SK-MEL-5 (cell line): ENCODE measurements at places on chromosomes 16 and 17. TPM values are rescaled to one million over a fixed set of nuclear protein-coding genes. Genes with fewer than 3 reads are reported as not detected.
A peak's percentile ranks its signal among the peaks of the same experiment; 100 is the strongest.

DNA sequence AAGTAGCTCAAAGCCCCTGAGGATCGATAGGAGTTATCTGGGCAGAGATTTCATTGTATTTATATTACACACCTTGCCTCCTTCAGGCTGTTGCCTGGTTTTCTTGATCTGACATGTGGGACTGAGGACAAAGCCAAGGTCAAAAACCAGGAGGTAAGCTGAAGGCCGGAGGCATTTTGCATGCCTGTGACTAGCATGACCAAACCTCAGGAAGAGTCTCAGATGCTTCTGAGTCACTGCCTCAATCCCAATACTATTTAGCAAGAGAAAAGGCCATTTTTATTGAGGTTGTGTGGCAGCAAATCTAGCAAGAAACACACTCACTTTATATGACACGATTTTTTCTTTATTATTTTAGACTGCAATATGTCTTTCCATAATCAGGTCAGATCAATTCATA is 968.1 kb downstream of the CDH11 start:
- peak; percentile 76 for DNase-seq

- DNase-seq = no peak
Observed at GRCh38 chr17:82300228-82300627, 17.2 kb downstream of the CD7 start.

DNA sequence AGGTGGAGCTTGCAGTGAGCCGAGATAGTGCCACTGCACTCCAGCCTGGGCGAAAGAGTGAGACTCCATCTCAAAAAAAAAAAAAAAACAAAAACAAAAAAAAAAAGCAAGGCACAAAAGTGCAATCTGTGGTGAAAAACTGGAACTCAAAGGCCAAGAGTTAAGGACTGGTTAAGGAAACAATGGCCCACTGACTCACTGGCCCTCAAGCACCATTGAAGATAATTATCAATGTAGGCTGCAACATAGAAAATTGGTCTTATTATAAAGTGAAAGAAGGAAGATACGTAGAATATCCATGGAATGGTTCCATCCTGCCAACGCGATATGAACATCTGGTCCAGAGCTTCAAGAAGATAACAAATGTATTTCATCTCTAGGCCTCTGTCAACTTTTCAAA is 444.2 kb downstream of the SOX9 start:
- peak; percentile 55 for DNase-seq

- DNase-seq = no peak
Observed at GRCh38 chr16:50422926-50423325, 54.1 kb upstream of the BRD7 start.

DNA sequence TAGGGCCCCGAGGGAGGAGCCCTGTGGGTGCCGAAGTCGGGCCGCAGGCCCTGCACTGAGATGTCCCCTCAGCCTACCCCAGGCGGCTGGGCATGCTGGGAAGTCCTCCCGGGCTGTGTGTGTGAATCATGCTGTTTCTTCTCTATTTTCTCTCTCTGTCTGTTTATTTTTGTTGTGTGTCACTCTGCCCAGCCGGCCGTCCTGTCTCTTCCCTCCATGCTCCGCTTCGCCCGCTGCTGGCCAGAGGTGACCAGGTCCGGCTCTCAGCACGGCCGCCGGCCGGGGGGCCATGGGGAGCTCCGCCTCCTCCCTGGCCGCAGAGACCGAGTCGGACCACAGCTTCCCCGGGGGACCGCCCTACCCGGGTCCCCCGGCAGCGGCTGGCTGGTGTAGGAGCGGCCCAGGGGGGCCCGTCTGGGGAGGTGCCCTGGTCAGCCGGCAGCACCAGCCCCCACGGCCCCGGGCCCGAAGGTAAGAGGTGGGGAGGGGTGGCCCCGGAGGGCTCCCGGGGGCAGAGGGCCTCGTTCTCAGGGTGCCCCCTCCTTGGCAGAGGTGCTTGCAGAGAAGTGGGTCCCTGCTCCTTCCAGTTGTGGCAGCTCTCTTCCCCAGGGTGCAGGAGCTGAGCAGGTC is 12.5 kb downstream of the CAPN15 start:
- DNase-seq = no peak

EFNB3 gene
- 2.8 and 3.7 TPM in 2 replicates for total RNA-seq
